ENCODE measurements at places on chromosomes 11 and 22.

GRCh38 chr11:46489656-46490560, 98.3 kb upstream of the CHRM4 start:
- DNase-seq, result no peak

- no peak for DNase-seq
Observed at GRCh38 chr11:95536047-95536690, 253.4 kb downstream of the FAM76B start.

GRCh38 chr11:82682003-82682751, 51.5 kb downstream of the FAM181B start:
- no peak for DNase-seq

GRCh38 chr11:78688460-78688859, 113.8 kb upstream of the NARS2 start:
- DNase-seq, result no peak

DNA sequence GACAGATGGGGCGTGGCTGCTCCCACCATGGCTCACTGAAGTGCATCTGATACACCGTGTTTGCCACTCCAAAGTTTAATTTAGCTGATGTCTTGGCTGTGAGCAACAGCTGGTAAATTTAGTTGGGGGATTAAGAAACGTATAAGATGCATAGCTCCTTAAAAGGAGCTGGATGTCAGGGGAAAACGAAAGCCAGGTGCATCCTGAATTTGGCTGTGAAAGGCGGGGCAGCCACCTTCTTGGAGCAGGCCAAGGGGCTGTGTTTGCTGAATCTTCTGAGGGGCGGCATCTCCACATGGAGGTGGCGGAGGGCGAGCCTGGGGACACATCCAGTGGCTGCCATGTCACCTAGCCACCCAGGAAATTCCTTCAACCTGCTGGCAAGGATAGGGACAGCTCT, 20.7 kb upstream of the NCF4 start:
- DNase-seq, result no peak

DNA sequence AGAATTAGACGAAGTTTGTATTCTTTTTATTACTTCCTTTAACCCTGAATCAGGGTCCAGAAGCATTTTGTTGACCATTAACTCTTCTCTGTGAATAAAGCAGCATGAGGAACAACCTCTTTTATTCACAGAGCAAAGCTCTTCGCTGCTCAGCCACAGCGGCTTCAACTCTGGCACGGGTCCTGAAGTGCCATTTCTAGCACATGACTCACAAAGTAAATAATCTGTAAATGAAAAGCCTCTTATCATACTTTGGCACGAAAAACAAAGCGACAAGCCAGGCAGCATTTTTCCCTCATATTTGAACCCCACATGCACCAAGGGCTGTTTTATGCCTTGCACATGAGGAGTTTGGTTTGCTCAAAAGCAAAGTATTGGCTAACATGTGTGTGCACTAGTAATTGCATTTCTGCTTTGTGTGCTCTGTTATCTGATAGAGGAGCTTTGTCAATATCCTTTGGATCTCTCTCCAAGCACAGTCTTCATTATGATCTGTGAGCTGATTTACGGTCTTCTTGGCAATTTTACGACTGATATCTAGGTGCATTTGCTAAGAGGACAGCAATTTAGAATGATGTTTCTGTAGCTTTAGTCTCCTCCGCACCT, 33.0 kb upstream of the APOBEC3A start:
- peak; percentile 60 for DNase-seq

DNA sequence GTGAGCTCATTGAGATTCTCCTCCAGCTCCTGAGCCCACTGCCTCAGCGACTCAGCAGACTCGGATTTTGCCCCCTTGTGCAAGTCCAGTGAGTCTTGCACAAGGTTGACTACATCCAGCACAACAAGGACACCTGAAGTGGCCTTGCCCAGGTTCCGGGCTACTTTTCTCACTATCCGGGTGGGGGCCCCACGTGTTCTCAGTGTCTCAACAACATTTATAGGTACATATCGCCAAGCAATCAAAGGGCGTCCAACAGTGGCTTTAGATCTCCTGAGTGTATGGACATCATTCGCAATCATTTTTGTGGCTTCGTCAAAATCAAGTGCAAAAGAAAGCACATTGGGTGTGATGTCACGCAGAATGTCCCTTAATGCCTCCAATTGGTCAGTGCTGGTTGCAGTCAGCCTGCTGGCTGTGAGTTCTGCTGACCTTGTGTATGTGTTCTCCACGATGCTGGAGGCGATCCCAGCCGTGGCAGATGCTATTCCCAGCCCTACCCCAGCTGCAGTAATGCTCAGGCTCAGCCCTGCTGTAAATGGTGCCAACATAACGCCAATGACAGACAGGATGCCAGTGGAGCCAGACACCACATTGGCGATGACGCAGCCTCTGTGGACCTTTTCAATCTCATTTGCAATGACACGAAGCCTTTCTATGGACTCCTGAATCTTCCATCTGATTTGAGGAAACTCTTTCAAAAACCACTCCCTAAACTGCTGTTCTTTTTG, 10.3 kb downstream of the APOL4 start:
- DNase-seq, result peak; percentile 92
